ENCODE measurements at places on chromosomes 16 and 17.

- peak; percentile 60 for DNase-seq
Observed at GRCh38 chr17:44865231-44865660, 17.6 kb downstream of the HIGD1B start.

- DNase-seq, result no peak
Observed at GRCh38 chr17:4232168-4232813, 31.5 kb downstream of the ANKFY1 start.

- no peak for DNase-seq
Observed at GRCh38 chr16:15642557-15643047, 352 bp downstream of the MARF1 start.

- no peak for DNase-seq
Observed at GRCh38 chr16:82027629-82028064, 7.4 kb upstream of the HSD17B2 start.

GRCh38 chr17:76153202-76153601 is 12.2 kb upstream of the FOXJ1 start:
- no peak for DNase-seq

DNA sequence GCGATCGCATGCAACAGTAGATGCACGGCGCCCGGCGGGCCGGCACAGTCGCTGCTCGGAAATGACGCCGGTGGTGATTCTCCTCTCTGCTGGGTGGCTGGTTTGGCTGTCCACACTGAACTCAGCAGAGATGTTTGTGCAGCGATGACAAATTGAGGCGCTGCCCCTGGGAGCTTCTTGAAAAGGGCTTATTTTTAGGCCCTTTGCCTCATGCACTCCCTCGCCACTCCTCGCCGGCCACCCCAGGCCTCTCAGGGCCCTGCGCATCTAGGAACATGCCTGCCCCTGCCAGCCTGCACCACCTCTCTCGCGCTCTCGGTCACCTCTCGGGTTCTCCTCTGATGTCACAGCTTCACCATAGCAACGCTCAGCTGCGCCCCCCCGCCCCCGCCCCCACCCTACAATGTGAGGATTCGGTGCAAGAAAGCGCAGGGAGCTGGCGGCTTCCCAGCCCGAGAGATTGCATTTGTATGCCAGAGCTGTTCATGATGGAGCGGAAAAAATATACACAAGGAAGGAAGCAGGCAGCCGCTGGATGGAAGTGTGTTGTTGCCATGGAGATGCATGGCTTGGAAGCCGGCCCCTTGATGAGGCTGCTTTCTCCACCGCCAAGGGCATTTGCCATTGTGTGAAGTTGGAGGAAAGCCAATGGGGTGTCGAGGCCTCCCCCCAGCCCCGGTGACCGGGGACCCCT is 81.3 kb upstream of the PLCG2 start:
- no peak for DNase-seq

- DNase-seq, result no peak
Observed at GRCh38 chr16:84641643-84642358, 6.5 kb upstream of the KLHL36 start.

DNA sequence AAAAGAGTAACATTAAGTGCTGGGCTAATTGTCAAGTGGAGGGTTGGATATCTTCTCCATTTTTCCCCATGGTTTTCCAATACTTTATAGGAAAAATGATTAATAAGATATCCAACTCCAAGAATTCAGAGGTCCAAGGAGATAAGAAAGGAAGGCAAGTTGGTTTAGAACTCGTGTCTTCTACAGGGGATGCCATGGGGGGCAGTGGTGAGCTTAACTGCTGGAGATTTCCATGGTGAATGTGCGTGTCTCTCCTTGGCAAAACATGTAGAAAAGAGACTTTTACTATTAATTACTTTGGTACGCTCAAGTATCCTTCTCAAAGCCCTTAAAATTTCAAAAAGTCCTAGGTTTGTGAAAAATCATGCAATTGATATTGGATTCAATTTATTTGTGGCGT is 982.9 kb upstream of the RBFOX1 start:
- no peak for DNase-seq

DNA sequence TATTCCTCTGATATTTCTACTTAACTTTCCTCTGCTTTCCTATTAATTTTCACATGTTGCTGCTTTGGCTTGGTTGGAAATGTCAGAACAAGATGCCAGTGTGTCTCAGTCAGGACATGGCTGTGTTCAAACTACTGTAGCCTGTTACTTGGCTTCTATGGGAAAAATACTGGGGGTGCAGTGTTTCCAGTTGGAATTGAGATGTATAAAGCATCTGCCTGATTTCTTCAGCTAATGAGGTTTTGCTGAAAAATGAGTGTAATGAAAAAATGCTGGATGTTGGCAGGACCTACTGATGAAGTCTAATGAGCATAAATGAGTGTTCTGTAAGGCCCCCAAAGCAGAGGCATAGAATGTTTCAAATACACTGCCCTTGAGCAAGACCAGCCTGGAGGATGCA is 166.6 kb downstream of the PHKB start:
- no peak for DNase-seq

DNA sequence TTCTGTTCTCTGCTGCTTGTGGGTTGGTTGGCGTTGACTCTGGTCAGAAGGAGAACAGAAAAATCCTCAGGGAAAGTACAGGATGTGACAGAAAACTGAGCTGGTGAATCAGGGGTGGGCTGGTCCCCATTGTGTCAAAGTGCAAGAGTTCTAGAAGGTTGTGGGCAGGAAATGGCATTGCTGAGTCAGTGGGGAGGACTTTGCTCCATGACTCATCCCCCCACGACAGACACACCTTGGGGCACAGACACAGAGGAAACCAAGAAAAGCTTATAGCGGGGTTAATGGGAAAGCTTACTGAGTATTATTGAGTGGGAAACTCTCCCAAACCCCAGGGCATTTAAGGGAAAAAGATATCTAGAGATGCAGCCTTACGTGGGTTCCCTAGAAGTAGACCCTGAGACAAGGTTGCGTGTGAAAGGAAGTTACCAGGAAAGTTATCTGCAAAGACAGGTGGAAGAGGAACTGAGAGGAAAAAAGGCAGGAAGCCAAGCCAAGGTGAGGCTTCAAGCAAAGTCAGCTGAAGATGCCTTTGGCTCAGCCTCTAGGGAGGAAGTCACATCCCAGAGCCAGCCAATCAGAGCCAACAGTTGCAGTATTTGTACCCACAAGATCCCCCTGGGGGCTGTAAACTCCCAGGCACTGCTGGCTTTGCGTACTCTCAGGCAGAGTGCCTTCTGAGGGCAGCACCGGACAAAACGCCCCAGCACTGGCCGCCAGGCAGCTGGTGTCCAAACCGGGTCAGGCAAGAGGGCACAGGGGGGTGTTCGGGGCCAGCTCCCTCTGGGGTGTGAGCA is 86.4 kb downstream of the FOXL1 start:
- peak; percentile 40 for DNase-seq

- no peak for DNase-seq
Observed at GRCh38 chr16:407253-407652, 5.6 kb downstream of the DECR2 start.

DNA sequence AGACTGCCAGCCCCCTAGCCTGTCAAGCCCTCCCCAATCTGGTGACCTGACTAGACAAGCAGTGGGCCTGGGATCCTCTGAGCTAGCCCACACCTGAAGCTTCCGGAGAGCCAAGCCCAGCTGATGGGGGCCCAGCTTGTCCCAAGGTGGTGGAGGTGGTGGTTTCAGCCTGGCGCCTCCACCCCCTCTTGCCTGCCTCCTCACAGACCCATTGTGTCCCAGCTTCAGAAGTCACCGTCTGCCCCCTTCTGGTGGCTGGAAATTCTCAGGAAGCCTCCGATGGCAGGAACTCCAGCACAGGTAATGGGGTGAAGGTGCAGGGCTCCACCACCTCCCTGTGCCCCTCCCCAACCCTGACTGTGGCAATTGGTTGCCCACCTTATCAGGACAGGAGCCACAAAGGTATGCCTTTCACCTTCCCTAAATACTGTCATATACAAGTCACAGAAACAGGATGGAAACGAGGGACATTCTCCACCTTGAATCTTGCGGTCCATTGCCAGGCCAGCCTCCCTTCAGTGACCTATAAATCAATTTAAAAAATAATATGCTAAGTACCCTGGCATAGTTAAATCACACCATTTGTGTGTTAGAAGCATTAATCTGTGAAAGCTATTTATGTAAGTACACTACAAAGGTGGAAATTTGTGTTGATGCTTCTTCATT is 66.0 kb upstream of the ZNF423 start:
- peak; percentile 40 for DNase-seq

GRCh38 chr17:27105636-27106035 is 188.3 kb upstream of the WSB1 start:
- no peak for DNase-seq

DNA sequence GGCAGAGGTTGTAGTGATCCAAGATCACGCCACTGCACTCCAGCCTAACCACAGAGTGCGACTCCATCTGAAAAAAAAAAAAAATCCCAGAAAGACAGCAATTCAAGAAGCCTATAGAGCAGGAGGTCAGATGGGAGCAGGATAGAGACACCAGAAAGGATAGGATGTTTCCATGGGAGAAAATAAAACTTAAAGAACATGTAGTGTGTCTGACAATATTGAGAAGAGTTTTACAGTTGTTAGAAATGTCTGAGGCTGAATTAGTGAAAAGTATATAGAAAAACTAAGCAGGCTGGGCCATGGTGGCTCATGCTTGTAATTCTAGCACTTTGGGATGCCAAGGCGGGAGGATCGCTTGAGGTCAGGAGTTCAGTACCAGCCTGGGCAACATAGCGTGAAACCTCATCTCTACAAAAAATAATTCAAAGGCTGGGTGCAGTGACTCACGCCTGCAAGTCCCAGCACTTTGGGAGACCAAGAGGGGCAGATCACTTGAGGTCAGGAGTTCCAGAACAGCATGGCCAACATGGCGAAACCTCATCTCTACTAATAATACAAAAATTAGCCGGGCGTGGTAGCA is 15.3 kb upstream of the TRIM37 start:
- no peak for DNase-seq

DNA sequence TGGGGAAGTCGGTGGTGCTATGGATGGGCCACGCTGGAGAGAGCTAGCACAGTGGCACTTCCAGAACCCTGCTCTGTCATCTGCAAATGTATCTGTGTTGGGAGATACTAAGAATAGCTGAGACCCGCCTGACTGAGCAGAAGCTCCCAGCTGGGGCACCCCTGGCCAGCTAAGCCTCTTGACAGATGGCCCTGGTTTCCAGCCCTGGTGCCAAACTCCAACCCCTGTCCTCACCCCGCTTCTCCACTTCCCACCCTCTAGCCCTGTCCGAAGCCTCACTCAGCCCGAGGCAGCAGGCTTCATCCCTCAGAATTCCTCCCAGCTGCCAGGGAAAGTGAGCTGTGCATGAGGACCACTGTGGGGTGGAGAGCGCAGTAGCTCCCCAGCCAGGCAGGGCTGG is 124.4 kb downstream of the CCDC144A start:
- no peak for DNase-seq

DNA sequence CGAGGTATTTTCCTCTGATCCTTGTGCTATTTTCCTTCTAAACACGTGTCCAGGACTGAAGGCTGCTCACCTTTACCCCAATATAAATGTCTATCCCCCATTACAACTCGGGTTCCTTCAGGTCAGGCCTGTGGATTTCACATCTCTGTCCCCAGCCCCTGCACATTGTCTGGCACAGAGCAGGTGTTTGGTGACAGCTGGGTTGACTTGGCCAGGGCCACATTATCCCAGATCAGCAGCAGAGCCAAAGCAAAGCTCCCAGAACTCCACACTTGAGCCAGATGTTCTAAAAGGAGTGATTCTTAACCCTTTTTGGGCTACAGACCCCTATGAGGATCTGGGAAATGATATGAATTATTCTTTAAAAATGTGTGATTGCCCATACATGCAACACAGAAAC is 18.0 kb upstream of the SPATA32 start:
- no peak for DNase-seq

- DNase-seq, result no peak
Observed at GRCh38 chr17:16908273-16908672, 63.6 kb downstream of the TNFRSF13B start.

DNA sequence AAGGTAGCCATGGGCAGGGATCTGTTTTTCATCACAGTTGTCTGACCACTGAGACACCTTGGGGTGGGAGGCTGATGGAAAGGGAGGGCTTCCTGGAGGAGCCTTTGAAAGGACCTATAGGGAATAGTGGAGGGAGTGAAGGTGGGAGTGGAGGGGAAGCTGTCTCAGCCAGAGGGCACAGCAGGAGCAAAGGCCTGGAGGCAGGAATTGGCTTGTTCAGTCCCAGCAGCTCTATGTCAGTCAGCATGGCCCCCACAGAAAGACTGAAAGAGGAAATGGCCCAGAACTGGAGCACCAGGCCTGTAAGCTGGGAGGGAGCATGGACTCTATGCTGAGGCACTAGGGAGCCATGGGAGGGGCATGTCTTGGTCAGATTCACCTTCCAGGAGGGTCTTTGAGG is 12.8 kb upstream of the CBFB start:
- no peak for DNase-seq

- DNase-seq, result no peak
Observed at GRCh38 chr17:21249920-21250703, 3.1 kb downstream of the NATD1 start.

- no peak for DNase-seq
Observed at GRCh38 chr16:14205666-14206065, 134.5 kb downstream of the MRTFB start.

DNA sequence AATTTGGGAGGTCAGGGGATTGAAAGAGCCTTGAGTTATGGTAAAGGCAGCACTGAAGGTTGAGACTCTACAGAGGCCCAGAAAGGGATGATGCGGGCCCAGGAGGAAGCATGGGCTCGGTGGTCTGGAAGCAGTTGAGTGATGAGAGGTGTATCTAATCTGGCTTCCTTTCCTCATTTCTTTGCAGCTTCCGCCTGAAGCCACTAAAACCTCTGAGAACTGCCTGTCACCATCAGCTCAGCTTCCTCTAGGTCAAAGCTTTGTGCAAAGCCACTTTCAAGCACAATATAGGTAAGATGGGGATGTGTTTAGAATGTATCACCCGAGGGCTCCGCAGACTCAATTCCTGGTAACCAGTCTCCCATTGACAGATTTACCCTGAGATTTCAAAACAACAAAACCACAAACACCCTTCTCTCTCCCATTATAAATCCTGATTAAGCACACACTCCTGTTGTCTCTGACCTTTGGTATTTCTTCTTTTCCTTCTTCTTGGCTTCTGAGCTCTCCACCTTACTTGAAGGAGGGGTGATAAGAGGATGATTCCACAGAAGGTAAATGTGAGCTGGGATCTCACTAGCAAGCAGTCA is 21.2 kb downstream of the USP43 start:
- DNase-seq, result no peak

- no peak for DNase-seq
Observed at GRCh38 chr17:55273579-55274354, 9.0 kb downstream of the HLF start.

GRCh38 chr16:19883296-19883965 is 1.2 kb downstream of the GPRC5B start:
- DNase-seq, result no peak

GRCh38 chr17:76570877-76571471 is 14.7 kb downstream of the ST6GALNAC2 start:
- no peak for DNase-seq

- no peak for DNase-seq
Observed at GRCh38 chr16:10171221-10171620, 11.0 kb downstream of the GRIN2A start.

- no peak for DNase-seq
Observed at GRCh38 chr16:78163772-78164670, 64.6 kb downstream of the WWOX start.

GRCh38 chr17:65953316-65954147 is 238.4 kb downstream of the CEP112 start:
- no peak for DNase-seq

- no peak for DNase-seq
Observed at GRCh38 chr16:47612711-47613110, 151.6 kb downstream of the PHKB start.

- DNase-seq, result no peak
Observed at GRCh38 chr17:18226284-18226945, 980 bp downstream of the LLGL1 start.

GRCh38 chr17:20611309-20611708 is 31.8 kb downstream of the CDRT15L2 start:
- no peak for DNase-seq

Data from GM19239 (cell line).